Nucleus accumbens (tissue), 56 donors: ENCODE measurements at places on chromosomes 7 and 10.

DNA sequence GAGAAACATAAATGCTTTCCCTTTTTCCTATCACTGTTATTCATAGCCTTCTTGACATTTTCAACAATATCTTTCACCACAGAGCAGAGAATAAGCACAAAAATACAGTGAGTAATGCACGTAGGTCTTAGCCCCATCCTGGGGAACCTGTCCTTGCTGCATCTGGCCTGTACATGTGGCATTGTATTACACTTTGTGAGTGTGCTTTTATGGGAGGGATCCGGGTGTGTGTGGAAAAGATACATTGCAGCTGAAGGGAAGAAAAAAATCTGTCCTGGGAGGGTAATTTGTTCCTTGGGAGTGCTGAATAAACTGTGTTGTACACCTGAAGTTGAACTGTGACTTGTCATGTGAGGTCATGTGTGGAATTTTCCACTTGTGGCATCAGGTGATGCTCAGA, 422.7 kb upstream of the LRGUK start:
- no peak for DNase-seq

GRCh38 chr7:43636093-43636492, 53.2 kb downstream of the STK17A start:
- no peak for DNase-seq

DNA sequence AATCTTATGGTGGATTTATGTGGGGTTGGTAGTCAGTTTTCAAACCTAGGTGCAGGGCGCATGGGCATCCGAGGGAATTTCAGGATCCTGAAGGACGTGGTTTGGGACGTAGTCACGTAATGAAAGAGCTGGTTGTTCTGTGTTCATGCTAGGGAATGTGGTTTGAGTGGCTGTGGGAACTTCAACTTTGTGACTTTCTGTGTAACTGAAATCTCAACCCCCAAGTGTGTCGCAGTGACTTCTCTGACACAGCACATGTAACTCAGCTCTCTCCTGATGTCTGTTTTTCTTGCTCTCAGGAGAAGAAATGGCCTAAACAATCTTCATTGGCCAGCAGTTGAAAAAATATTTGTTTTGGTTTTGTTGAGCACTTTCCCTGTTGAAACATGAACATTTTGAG, 199.0 kb downstream of the PTEN start:
- DNase-seq = no peak

GRCh38 chr10:97089209-97089870, 96.4 kb downstream of the SLIT1 start:
- no peak for DNase-seq

GRCh38 chr7:91776171-91776570, 104.3 kb downstream of the MTERF1 start:
- no peak for DNase-seq

DNA sequence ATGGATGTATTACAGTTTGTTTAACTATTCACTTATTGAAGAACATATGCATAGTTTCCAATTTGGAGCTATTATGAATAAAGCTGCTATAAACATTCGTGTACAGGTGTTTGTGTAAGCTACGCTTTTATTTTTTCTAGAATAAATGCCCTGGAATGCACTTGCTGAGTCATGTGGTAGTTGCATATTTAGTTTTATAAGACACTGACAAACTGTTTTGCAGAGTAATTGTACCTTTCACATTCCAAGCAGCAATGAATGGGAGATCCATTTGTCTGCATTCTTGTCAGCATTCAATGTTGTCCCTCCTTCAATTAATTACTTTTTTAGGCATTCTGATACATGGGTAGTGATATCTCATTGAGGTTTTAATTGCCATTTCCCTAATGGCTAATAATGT, 373.6 kb upstream of the GHITM start:
- DNase-seq = no peak

DNA sequence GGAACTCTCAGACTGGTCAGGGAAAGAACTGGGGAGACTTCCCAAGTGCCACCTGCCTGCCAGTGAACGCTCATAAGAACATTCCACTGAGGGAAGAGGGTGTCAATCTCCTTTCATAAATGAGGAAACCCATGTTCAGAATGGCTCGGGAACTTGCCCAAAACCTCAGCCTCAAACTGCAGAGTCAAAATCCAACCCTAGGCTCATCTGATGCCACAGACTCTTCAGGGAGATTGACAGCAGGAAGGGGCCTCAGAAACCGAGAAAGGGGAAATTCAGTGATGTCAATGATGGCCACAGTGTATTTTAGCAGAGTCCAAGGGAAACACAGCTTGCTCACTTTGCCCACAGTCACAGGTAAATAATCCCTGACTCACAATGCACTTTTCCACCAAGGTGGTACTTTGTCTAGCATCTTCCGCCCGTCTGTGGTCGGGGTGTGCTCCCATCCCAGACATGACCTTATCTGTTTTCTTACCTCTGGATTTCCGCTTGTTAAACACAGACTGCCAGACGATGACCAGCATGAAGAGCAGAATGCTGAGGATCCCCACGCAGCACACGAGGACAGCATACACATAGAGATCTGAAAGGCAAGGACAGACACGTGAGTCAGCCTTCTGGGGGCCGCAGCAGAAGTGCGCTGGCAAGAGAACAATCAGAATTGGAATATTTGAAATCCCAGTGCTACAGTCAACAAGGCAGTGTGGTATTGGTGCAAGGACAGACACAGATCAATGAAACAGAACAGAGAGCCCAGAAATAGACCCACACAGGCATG, 38.4 kb downstream of the VSTM4 start:
- no peak for DNase-seq

GRCh38 chr7:55022002-55022985, 3.5 kb downstream of the EGFR start:
- DNase-seq = no peak

GRCh38 chr10:110827875-110828274, 43.9 kb upstream of the PDCD4 start:
- no peak for DNase-seq
